ENCODE measurements at places on chromosomes 1 and 21. TPM values are rescaled to one million over a fixed set of nuclear protein-coding genes. Genes with fewer than 3 reads are reported as not detected.

S100A8 gene
- not detected for total RNA-seq

OR14K1 gene
- total RNA-seq = not detected

RAB7B gene
- total RNA-seq = 0.13 TPM

SLC2A1 gene
- 573 TPM for total RNA-seq

DNA sequence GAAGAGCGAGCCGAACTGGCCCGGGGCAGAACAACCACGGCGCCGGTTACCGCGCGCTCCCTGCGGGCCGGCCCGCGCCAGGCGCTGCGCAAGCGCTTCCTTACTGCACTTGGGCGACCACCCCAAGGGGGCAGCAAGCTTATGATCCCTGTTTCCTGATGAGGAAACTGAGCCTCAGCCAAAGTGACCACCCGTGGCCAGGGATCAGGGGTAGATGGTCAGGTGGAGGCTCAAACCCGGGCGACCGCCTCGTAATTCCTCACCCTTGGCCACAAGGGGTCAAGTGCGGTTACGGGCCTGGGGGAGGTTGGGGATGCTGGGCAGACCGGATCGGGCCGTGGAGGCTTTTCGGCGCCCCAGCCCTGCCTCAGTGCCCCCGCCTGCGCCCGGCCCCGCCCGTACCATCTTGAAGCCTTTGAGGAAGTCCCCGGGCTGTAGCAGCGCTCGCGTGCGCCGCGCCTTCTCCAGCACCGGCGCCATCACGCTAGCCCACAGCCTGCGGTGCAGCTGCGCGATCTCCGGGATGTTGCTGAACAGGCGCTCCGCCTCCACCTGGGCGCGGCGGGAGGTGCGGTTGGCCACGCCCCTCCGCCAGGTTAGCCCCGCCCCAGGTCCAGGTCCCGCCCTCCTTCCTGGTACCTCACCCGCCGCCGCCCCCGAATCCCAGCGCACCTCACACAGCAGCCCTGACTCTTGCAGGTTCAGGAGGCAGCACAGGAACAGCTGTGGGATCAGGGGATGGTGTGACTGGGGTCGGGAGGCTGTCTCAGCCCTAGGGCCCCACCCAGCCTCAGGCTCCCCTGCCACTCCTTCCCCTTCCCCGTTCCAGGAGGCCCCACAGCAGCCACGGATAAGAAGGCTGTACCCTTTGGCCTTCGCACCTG is 5.4 kb upstream of the TNFRSF25 start:
- no peak for DNase-seq

DNA sequence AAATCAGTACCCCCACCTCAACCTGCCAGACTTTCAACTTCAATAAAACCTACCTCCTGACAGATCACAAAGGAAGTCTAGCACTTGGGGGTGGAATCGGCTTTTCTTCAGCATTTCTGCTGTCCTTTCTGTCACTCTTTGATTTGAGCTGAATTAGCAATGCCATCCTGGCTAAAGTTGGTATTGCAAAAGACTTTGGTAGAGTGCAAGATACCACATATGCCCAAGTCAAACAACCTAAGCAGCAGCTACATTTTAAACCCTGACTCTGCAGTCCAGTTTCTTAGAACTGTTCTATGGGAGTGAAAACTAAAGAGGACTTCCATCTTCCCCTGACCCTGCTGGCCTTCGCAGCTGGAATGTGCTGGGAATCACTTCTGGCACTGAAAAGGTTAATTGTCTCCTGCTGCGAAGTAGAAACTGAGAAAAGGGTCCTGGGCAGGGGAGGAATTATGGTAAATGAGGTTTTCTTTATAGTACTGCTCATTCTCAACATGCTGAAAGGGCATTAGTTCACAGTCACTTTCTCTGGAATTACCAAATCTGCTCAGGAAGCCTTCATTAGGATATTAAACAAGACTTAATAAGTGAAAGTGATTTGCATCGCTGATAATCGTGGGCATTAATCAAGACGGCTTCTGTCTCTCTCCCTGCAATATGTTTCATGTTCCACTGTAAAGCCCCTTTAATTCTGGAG is 126.2 kb upstream of the SMYD2 start:
- DNase-seq = no peak

DNA sequence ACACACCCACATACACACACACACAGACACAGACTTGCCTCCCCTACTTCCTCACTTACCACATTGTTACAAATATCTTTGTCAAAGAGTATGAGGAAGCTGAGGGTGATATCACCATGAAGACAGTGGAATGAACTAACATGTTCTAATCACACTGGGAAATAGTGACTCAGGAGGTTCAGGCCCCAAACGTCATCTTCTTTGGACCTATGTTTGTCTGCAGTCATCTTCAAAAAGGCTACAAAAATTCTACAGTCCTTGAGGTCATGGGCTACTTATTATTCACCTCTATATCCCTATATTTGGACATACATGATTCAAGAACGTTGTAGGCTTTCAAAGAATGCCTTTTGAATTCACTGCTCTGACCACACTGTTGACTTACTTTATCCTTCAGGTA is 2.1 kb upstream of the LCE2C start:
- DNase-seq = no peak

GRCh38 chr1:219465212-219466093 is 147.5 kb downstream of the ZC3H11B start:
- peak; percentile 69 for DNase-seq

- no peak for DNase-seq
Observed at GRCh38 chr1:177122461-177123251, 41.9 kb downstream of the ASTN1 start.
